ENCODE measurements at places on chromosomes 3 and 15.

DNA sequence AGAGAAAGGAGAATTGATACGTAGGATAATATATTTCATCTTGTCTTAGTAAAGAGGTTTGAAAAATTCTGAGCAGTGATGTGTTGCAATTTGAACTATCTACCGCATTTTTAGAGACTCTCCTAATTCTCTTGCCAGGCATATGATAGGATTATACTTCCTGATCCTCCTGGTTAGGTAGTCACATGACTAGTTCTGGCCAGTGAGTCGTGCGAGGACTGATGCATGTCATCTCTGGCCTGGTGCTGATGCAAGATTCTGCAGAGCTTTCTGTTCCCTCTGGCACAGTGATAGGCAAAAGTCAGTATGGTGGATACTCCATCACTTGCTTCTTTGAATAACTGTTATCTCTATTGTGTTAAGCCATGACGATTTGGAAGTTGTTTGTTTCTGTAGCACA is 277.6 kb upstream of the NAALADL2 start:
- no peak for DNase-seq

GRCh38 chr15:48935236-48935635 is 28.5 kb downstream of the SHC4 start:
- DNase-seq, result no peak

GRCh38 chr3:192156382-192156781 is 571.0 kb downstream of the FGF12 start:
- no peak for DNase-seq

- DNase-seq, result no peak
These were observed 7.2 kb downstream of the GNL3 start for GRCh38 chr3:52693071-52693470.

DNA sequence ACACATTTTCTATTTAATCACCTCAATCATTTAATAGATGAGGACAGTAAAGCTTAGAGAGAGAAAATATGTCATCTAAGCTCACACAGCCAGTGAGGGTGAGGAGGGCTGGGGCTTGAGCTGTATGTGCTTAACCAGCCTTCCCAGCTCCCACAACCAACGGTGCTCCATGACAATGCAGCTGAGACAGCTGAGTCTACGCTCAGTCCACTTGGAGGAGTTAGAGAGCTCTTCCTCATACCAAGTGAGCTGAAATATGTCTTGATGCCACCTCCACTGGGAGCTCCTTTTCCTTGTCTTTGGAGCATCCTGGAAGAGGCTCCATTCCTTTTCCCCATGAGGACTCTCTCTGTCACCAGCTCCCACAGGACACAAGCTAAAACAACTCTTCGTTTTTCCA is 9.3 kb downstream of the HOMER2 start:
- DNase-seq, result no peak

- no peak for DNase-seq
These were observed 13.1 kb downstream of the CCR5AS start for GRCh38 chr3:46393554-46394434.

- no peak for DNase-seq
These were observed 226.8 kb downstream of the MAGI1 start for GRCh38 chr3:65811892-65812291.

GRCh38 chr3:148131990-148132638 is 565.6 kb upstream of the AGTR1 start:
- DNase-seq, result no peak

GRCh38 chr15:84752700-84753099 is 4.3 kb downstream of the ZNF592 start:
- DNase-seq, result no peak

GRCh38 chr3:190224863-190225692 is 97.2 kb downstream of the CLDN1 start:
- DNase-seq, result no peak

GRCh38 chr15:64144565-64145281 is 6.8 kb upstream of the SNX22 start:
- no peak for DNase-seq

DNA sequence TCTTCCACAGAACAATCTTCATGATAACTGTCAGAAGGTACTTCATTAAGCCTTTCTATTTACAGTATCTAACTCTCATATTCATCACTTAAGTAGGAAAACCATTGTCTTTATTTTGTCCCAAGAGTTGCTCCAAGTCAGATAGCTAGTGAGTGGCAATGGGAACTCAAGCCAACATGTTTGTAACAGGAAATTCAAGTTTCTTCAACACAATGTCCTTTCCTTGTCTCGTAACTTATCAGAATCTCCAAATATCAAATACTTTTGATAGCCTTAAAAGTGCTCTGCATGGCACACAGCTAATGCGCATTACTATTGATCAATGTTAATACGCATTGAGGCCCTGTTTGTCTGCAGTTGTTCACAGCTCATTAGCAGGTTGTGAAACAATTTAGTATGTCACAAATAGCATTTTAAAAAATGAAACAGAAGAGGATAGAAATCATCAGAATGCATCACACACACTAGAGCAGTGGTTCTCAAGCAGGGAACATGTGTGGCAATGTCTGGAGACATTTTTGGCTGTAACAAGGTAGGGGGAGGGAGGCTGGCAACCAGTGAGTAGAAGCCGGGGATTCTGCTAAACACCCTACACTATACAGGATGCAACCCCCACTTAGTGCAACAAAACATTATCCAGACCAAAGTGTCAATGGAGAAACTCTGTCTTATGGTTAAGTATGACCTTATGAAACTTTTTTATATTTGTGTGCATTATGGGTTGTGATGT is 27.5 kb downstream of the BTLA start:
- DNase-seq, result no peak

DNA sequence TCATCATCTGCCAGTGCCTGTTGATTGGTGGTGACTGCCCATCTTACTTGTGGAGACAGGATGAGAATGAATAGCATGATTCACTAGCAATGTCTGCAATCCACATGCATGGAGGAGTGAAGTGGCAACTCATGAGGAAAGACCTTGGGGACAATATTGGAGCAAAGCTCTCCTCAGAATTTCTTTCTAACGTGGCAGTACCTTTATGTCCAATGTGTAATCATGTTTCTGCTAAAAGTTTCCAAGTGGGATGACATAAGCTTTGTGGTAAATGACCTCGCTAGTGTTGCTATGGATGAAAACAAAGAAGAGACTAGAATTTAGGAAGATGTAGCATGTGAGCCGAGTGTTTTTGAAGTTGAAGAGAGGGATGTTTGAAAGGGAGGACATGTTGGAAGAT is 117.8 kb downstream of the CPNE4 start:
- DNase-seq, result no peak

DNA sequence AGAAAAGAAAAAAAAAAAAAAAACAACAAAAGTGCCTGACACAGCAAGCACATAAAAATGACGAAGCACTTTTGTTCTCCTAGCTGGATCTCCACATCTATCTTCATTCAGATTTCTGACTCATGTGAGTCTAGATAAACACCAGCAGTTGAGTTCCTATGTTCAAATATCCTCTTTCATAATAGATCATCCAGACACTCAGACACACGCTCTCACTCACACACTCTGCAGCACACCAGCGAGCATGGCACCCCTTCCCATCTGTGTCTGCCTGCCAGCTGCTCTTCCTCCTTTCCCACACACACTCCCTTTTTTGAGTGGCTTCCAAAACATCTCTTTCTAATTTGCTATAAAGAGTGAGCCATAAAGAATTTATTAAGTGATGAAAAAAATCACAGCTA is 19.8 kb upstream of the CELF6 start:
- no peak for DNase-seq

- no peak for DNase-seq
These were observed 135.4 kb downstream of the SYNPR start for GRCh38 chr3:63413523-63413922.

GRCh38 chr3:18634461-18634860 is 209.3 kb upstream of the SATB1 start:
- DNase-seq, result no peak

GRCh38 chr15:70050970-70051369 is 46.7 kb downstream of the TLE3 start:
- DNase-seq, result no peak

GRCh38 chr3:44067431-44067830 is 174.3 kb upstream of the TOPAZ1 start:
- no peak for DNase-seq

DNA sequence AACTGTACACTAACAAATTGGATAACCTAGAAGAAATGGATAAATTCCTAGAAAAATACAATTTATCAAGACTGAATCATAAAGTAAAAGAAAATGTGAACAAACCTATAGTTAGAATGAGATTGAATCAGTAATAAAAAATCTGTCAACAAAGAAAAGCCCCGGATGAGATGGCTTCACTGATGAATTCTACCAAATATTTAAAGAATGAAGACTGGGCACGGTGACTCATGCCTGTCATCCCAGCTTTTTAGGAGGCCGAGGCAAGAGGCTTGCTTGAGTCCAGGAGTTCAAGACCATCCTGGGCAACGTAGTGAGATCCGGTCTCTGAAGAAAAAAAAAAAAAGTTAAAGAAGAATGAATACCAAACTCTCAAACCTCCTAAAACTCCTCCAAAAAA is 17.7 kb upstream of the AP4E1 start:
- no peak for DNase-seq

GRCh38 chr3:106309274-106309673 is 440.5 kb upstream of the CBLB start:
- no peak for DNase-seq
